ENCODE measurements at places on chromosomes 5 and 9.

DNA sequence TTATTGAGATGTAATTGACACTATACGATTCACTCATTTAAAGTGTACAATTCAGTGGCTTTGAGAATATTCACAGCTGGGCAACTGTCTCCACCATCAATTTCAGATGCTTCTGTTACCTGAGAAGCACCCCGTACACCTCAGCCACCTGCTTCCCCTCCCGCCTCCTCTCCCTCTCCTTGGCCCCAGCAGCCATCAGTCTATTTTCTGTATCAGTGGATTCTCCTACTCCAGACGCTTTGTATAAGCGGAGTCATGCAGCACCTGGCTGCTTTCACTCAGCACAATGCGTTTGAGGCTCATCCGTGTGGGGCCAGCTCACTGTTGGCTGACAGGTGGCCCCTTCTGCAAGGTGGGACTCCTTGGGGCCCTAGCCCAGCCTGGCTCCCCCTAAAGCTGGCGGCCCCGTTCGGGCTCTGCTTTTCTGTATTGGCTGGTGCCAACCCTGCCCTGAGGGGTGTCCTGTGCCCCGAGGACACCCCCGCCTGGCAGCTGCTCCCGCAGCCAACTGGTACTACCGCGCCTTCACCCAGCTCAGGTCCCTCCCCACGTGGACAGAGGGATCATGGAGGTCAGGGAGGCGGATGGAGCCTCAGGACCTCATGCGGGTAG is 124.4 kb upstream of the COL5A1 start:
- DNase-seq: no peak

- DNase-seq: no peak
Observed at GRCh38 chr9:126451316-126451885, 124.8 kb downstream of the MVB12B start.

GRCh38 chr5:36935805-36936204 is 59.2 kb downstream of the NIPBL start:
- DNase-seq: no peak

DNA sequence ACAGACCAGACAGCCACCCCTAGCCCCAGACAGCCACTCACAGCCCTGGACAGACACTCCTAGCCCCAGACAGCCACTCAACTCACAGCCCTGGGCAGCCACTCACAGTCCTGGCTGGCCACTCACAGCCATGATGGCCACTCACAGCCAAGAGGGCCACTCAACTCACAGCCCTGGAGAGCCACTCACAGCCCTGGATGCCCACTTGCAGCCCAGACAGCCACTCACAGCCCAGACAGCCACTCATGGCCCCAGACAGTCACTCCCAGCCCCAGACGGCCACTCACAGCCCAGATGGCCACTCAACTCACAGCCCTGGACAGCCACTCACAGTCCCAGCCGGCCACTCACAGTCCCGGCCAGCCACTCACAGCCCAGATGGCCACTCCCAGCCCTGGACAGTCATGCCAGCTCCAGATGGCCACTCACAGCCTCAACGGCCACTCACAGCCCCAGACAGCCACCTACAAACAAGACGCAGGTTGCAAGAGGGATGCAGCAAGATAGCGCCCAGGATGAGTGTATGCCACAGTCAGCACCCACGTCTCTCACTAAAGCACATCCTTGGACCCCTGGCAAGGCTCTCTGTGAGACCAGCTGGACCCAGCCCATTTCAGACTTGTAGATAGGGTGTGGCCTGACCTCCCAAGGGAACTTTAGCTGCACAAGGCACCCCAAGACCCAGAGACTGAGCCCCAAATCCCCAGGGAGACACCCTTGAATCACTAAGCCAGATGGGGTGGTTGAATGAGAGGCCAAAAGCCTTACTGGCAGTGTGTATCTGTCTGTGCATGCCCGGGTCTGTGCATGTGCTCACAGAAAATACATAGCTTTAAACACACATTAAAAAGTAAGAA is 22.4 kb downstream of the ZDHHC11B start:
- no peak for DNase-seq

- no peak for DNase-seq
Observed at GRCh38 chr9:91896513-91897121, 53.4 kb downstream of the ROR2 start.

DNA sequence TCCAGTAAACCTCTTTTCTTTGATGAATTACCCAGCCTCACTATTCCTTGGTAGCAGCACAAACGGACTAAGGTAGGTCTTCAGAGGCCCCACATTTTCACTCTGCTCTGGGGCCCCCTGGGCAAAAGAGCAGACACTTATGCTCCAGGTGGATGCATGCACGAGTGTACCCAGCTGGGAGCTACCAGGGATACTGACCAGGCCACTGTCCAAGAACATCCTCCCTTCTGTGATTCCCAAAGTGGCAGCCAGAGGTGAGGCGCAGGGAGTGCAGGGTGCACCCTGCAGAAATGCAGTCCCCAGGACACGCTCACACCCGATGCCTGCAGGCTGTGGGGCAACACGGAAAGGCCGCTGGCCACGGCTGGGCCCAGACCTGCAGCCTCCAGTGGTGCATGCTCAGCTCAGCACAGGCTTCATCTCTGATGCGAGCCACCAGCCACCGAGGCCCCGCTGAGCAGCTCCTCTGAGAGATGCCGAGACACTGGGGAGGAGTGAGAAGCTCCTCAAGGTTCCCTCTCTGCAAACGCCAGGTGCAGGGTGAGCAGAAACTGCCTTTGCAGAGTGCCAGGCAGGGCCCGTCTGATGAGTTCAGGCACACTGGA is 48.1 kb upstream of the OLFM1 start:
- no peak for DNase-seq

DNA sequence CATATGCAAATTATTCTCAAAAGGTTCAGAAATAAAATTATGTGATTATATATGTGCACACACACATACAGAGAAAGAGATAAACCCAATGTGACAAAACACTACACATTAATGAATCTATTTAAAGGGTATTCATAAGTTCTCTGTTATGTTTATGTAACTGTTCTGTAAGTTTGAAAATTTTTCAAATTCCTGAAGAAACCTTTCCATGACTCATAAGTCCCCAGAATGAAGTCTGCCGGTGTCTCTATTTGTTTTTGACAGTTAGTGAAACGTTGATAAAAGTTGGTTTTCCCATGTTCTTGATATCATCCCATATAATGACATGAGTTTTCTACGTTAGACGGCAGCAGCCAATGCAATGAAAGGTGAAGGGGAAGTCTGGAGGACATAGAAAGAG is 199.5 kb upstream of the PUM3 start:
- DNase-seq: no peak

- DNase-seq: no peak
Observed at GRCh38 chr5:36392818-36393217, 91.1 kb upstream of the RANBP3L start.

- DNase-seq: no peak
Observed at GRCh38 chr5:157187046-157187754, 6.6 kb downstream of the ITK start.
